Esophagus squamous epithelium (tissue), 5 donors: ENCODE measurements at places on chromosomes 11 and 22.

GRCh38 chr11:32148895-32149294 is 58.0 kb downstream of the RCN1 start:
- DNase-seq, result no peak

DNA sequence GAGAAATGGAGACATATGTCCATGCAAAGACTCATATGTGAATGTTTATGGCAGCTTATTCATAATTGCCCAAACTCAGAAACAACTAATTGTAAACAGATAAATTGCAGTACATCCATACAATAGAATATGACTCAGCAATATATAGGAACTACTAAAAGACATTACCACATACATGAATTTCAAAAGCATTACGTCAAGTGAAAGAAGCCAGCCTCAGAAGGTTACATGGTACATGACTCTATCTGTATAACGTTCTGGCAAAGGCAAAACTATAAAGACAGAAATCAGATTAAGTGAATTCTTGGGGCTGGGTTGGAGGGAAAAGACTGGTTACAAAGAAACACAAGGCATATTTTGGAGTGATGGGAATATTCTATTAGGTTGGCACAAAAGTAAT is 7.2 kb downstream of the KCTD21 start:
- no peak for DNase-seq

DNA sequence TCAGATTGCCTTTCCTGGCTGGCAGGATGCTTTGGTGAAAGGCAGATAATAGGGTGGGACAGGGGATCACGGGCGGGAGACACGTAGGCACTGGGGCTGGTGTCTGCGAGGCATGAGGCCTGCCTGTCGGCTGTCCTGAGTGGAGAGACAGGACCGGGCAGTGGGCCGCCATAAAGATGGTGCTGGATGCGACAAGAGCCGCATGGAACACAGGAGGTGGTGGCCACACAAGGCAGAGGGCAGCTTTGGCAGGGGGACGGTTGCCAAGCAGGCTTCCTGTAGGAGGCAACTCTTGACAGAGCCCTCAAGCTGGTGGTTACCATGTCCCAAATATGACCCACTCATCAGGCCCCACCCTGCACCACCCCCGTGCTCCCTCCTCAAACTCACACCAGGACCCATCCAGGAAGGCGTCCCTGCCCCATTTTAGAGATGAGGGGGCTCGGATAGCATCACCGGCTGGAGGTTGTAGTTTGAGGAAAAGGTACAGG is 4.9 kb upstream of the PPARA start:
- DNase-seq, result no peak

DNA sequence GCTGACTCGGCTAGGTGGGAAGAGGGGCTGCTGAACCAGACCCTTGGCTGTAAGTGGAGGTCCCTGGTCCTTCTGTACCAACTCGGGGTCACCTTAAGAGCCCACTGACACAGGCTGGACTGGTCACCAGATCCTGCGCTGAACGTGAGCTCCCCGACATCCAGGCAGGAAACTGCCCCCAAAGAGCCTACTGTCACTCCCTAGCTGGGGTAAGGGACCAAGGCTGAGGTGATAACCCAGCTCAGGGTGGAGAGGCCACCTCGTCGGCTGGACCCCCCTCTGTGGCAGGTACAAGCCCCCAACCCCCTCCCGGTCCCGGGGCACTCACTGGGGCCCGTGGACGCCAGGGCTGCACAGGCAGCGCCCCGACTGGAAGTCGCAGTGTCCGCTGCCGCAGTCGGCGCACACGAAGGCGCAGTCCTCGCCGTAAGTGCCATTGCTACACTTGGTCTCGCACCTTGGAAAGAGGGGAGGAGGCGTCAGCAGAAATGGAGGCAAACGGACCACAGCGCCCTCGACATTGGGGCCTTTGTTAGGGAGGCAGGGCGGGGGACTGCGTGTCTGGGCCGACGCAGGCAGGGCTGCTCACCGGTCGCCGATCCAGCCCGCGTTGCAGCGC is 7.4 kb downstream of the SCARF2 start:
- DNase-seq, result no peak

GRCh38 chr11:75184757-75185425 is 34.0 kb downstream of the SLCO2B1 start:
- no peak for DNase-seq

DNA sequence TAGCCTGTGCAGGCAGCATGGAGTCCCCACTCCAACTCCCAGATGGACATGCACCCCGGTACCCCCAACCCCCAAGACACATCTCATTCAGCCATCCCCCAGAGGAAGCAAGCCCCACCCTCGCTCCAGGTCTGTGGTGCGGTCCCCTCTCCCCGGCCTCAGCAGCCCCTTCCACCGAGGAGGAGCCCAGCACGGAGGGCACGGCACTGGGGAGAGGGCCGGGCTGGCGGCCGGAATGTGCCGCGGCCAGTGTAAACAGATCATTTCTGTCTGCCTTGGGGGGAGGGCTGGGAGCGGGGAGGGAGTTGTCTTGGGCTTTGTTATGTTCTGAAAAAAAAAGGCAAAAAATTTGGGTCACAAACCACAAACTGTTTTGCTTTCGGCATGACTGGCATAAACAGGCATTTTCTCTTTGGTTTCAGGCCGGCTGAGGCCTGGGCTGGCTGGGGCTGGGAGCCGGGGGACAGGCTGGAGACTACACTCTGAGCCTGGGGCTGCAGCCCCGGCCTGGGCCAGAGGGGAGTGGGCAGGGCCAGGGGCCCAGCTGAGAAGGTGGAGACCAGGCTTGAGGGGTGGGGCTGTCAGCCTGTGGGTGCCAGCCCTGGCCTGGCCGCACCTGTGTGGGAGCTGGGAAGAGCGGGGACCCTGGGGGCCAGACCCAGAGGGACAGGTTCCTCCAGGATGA is 16.8 kb downstream of the IGF2 start:
- no peak for DNase-seq

DNA sequence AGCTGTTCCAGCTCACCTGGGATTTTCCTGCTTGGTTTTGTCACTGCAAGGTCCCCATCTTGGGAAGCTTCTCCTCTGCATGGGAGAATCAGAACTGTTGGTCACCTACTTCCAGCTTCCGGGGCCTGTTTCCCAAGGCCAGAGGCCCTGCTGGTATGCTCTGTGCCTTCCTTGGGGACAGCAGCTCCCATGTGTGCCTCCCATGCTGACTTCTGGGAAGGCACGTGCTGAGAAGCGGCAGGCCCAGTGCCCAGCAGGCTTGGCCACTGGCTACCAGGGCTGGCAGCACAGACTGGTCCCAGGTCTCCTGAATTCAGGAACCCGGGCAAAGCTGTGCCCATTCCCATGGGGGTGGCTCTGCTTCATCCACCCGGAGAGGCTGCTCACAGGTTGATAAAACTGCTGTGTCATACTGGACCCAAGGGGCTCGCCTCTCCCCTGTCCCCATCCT is 33.8 kb downstream of the MYEOV start:
- DNase-seq, result no peak

- no peak for DNase-seq
These were observed 10.3 kb downstream of the GRK3 start for GRCh38 chr22:25574736-25575135.
